ENCODE measurements at places on chromosomes 6 and 20. TPM values are rescaled to one million over a fixed set of nuclear protein-coding genes. Genes with fewer than 3 reads are reported as not detected.

Gene CAGE1
- total RNA-seq: under 0.01 TPM

Gene SLC22A16
- total RNA-seq: under 0.01 TPM

Gene EYA4
- 23.9 TPM for total RNA-seq

Gene C6orf15
- total RNA-seq: not detected

- no peak for DNase-seq
Measured at GRCh38 chr20:1664911-1665310, 7.3 kb upstream of the SIRPG start.

- DNase-seq: no peak
Measured at GRCh38 chr20:7420345-7420744, 519.9 kb downstream of the HAO1 start.

GRCh38 chr6:29424168-29424567 is 9.4 kb downstream of the OR12D1 start:
- DNase-seq: no peak

DNA sequence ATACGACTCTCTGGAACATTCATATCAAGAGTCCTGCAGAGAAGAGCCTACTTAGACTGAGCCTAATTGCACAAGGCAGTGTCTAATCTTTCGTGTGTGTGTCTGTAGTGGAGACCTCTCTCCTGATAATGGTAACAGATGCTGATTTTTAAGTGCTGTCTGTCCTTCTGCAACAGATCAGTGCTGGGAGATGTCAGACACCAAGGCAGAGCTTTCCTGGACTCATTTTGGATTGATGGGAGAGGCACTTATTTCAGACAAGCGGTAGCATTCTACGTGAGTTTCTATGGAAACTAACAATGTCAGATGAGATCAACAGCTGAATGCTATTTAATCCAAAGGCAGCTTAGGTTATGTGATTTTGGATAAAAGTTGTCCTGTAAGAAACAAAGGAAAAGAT is 167.6 kb downstream of the PLCB4 start:
- no peak for DNase-seq

DNA sequence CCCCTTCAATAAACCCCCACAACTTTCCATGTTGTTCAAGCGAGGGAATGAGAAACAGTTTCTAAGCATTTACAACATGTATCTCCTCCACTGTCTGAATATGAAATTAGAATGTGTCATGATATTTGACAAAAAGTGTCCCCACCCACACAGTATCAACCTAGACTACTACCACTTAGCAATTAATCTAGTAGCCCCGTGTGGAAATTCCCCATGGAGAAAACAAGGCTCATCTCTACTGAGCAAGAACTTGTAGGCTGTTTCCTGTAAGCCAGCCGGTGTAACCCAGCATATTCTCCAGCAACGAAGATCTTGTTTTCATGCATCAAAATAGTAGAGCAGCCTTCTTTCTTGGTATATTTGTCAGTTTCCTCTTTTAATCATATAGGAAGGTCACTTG is 115.0 kb downstream of the IRF4 start:
- DNase-seq: no peak

DNA sequence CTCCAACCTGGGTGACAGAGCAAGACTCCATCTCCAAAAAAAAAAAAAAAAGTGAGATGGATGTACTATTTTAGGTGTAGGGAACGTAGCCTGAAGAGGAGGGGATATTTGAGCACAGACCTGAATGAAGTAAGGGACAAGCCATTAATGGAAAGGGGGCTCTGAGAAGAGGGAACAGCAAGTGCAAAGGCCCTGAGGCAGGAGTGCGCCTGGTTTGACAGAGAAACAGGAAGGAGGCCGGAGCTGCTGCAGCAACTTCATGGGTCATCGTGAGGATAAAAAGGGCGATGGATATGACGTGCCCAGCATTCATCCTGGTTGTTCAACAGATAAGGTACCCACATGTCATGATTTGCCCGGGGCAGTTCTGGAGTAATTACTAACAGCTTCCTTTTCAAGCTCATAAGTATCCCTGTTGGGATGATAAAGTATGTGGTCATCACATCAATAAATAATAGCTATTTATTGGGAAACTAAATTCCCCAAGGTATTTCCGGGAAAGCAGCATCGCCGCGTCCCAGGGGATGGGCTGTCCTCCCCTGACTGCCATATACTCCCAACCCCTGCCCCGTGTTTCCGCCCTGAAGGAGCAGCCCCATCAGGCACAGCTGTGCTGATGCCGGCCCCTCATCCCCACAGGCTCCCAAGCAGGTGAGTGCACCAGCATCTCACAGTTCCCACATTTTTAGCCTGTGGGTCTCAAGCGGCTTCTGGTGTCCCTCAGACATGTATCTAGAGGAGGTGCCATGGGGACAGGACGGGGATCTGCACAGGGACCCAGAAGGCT is 43.4 kb downstream of the DLGAP4 start:
- DNase-seq: no peak

All from fibroblast of lung (primary cell).